ENCODE measurements at places on chromosomes 7 and 10.
A peak's percentile ranks its signal among the peaks of the same experiment; 100 is the strongest.

DNA sequence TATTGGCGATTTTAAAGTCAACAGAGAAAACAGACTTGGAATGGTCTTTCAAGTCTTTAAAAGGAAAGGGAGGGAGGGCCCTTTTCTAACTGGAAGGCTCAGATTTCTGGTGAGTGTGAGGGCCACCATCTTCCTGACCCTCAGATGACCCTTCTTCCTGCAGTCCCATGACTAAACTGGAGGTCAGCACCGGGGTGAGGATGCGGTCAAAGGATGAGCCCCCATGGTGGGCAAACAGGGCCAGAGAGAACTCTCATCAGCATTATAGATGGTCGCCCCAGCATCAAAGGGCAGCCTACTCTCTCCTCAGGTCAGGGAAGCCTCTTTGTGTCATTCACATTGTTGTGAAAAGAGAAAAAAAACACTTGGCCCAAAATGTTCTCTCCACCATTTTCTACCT is 219.2 kb downstream of the LRMDA start:
- DNase-seq = no peak

DNA sequence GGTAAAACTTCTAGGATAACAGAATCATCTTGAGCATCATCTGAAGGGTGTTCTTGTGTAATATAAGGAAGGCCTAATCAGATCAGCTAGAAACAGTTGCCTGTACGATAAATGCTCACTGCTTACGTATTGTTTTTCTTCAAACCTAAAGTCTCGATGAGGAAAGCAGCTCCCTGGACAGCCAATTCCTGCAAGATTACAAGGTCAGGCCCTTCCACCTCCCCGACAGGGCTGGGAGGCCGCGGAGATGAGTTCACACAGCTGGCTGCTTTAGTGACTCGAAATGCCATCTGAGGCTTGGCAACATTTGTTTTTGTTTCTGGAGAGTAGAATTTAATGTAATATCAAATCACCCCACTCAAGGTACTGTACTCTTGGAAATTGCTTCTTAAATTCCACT is 95.1 kb upstream of the PFKP start:
- no peak for DNase-seq

DNA sequence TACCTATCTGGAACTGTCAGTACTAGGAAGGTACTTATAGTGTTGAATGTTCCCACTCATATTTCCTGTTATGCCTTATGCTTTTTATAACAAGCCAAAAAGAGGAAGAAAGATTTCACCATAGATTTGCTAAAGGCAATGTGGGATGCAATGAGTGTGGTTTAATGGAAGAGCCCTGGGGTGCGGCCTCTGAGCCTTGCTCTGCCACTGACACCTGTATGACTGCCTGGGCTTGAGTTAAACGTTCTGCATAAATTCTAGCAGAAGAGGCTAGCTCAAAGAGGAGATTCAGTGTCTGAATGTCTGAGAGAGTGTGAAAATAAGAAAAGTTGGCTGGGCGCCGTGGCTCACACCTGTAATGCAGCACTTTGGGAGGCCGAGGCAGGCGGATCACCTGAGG is 143.8 kb downstream of the TPST1 start:
- no peak for DNase-seq

- DNase-seq = no peak
These were observed 501.5 kb downstream of the LRMDA start for GRCh38 chr10:75932921-75933320.

- DNase-seq = no peak
These were observed 35.0 kb downstream of the SH3PXD2A start for GRCh38 chr10:103820101-103821062.

DNA sequence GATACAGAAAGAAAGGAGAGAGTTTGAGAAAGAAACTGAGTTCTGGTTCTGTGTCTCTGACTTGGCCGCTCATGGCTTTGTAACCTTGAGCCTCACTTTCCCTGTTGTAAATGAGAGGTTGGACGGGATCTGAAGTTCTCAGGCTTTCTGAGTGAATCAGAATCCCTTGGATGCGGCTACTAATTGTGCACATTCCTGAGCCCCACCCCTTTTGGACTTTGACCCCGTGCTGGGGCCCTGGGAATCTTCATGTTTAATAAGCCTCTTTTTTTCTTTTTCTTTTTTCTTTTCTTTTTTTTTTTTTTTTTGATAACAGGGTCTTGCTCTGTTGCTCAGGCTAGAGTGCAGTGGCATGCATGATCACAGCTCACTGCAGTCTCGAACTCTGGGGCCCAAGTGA is 26.9 kb downstream of the SLC25A28 start:
- DNase-seq = no peak

- no peak for DNase-seq
These were observed at the start of gene IKZF1 for GRCh38 chr7:50304129-50304910. IKZF1 (plus strand) TSS chr7:50304716; CDS start chr7:50319062, 14,346 bp downstream.

GRCh38 chr10:131009791-131010190 is 301.7 kb downstream of the TCERG1L start:
- DNase-seq = no peak

GRCh38 chr10:76347832-76348231 is 916.4 kb downstream of the LRMDA start:
- no peak for DNase-seq

GRCh38 chr10:85598646-85599045 is 767.9 kb downstream of the GRID1 start:
- DNase-seq = no peak

- DNase-seq = no peak
These were observed 1.1 kb upstream of the GPER1 start for GRCh38 chr7:1086588-1087464.

DNA sequence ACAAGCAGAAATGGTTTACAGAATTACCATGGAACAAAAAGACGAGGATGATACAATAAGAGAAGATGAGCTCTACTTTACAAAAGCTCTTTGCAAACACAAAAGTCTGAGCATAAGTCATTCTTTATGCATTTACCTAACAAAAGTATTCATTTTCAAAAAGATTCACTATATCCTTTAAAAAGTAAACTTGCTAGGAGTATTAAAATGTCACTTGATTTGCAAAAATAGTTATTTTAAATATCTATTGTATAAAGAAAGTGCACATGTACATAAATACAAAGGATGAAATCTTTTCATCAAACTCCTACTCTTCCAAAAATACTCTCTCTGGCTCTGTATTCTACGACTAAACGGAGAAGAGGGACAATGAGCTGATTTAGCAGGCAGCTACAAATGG is 146.4 kb upstream of the STEAP1 start:
- no peak for DNase-seq

DNA sequence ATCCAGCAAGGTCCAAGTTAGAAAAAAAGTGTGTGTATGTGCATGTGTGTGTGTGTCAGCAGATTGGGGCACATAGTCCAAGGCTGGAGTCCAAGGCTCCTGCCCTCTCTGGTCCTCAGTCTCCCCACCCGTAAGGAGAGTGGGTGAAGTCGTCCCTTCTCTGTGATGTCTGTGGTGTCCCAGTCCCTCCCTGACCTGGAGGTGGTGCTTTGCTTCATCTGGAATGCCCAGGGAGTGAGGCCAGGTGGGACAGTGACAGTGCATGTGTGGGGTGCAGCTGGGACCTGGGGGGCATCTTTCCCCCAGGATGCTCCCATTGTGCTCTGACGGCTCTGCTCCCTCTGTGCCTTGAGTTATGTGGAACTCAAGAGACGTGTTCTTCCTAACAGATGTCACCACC is 18.0 kb downstream of the AQP1 start:
- no peak for DNase-seq

- DNase-seq = no peak
These were observed 900 bp upstream of the MICALL2 start for GRCh38 chr7:1459920-1460820.

DNA sequence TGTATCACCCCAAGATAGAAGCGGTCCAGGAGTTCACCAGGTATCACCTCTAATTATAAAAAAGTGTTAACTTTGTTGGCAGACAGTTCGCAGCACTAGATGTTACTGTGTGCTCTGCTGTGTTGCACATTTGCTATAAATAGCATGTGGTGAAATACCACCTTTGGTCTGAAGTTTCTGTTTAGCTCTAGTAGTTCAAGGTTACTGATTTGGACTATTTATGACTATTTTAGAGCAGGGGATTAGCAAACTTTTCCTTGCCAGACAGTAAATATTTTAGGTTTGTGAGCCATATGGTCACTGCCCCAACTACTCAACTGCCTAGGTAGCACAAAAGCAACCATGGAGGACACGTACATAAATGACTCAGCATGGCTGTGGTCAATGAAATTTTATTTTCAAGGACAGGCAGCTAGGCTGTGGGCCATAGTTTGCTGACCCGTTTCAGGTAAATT is 16.5 kb downstream of the DENND10 start:
- peak; percentile 36 for DNase-seq

DNA sequence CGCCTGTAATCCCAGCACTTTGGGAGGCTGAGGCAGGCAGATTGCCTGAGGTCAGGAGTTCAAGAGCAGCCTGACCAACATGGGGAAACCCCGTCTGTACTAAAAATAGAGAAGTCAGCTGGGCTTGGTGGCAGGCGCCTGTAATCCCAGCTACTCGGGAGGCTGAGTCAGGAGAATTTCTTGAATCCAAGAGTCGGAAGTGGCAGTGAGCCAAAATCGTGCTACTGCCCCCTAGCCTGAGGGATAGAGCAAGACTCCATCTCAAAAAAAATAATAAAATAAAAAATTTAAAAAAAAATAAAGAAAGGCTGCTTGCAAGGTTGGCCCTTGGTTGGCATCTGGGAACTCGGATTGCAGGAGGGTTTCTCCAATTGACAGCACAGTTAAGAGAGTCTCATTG is 221.6 kb downstream of the DGKI start:
- no peak for DNase-seq

DNA sequence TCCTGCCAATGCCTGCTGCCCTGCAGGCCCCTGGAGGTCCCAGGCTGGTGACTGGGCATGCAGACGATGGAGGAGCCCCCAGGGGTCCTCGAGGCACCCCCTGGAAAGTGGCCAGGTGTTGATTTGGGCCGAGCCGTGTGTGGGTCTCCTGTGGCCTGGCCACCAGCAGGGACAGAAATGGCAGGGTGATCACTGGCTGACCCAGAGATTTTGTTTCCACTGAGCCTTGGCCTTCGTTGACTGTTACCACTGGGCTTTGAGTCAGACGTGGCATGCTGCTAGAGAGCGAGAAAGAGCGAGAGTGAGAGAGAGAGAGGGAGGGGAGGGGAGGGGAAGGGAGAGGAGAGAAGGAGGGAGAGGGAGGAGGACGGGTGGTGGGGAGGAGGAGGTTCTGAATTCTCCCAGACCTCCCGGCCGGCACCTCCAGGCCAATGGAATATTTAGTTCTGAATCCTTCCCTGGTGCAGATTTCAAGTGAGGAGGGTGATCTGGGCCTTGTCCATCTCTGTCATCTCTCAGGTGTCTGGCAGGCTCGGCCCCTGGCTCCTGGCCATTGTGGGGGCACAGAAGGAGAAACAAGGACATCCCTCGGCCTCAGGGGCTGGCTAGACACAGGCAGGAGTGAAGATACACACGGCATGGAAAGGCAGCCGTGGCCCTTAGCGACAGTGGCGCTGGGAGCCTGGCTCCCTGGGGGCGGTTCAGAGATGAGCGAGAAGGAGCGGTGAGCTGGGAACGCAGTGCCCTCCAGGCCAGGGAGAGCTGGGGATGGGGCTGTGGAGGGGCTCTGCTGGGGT is 58.2 kb downstream of the GLRX3 start:
- DNase-seq = no peak

GRCh38 chr7:101615446-101615845 is 13.7 kb downstream of the MYL10 start:
- no peak for DNase-seq

- peak; percentile 76 for DNase-seq
These were observed 309.1 kb downstream of the MDFIC start for GRCh38 chr7:115230882-115231571.

GRCh38 chr10:110803239-110803749 is 68.4 kb upstream of the PDCD4 start:
- no peak for DNase-seq

DNA sequence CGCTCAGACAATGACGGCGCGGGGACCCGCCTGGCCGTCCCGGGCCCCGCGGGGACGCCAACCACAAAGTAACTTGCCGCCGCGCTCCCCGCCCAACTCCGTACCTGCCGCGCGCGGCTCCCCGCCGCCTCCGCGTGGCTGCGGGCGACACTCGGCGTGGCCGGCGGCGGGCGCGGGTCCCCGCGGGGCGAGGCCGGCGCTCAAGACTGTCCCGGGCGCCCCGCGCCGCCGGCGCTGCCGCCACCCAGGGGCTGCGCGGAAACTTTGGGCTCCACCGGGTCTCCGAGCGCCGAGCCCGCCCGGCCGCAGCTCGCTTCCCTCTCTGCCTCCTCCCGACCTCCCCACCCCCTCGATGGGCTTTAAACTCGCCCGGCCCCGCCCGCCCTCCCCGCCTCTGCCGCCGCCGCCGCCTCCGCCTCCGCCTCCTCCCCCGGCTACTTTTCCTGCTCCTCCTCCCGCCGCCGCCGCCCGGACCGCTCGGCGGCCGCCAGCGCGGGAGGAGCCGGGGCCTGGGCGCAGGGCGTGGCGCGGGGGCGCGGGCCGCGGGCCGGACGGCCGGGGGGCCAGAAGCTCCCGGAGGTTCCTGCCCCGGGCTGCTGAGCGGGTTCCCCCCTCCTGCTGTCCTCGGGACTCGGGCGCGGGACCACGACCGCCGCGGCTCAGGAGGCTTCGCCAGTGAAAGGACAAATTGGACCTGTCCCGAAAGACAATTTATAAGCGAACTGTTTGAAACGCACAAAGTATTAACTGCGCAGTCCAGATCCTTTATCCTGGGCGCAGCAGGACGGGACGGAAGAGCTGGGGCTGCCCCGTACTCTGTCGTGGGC is 10.6 kb upstream of the GRB10 start:
- DNase-seq = no peak

- DNase-seq = no peak
These were observed 88.7 kb upstream of the ZNF438 start for GRCh38 chr10:31120392-31120791.

- DNase-seq = no peak
These were observed 20.7 kb downstream of the ZNF107 start for GRCh38 chr7:64686493-64687184.

- no peak for DNase-seq
These were observed 59.1 kb upstream of the SMNDC1 start for GRCh38 chr10:110363572-110364411.

DNA sequence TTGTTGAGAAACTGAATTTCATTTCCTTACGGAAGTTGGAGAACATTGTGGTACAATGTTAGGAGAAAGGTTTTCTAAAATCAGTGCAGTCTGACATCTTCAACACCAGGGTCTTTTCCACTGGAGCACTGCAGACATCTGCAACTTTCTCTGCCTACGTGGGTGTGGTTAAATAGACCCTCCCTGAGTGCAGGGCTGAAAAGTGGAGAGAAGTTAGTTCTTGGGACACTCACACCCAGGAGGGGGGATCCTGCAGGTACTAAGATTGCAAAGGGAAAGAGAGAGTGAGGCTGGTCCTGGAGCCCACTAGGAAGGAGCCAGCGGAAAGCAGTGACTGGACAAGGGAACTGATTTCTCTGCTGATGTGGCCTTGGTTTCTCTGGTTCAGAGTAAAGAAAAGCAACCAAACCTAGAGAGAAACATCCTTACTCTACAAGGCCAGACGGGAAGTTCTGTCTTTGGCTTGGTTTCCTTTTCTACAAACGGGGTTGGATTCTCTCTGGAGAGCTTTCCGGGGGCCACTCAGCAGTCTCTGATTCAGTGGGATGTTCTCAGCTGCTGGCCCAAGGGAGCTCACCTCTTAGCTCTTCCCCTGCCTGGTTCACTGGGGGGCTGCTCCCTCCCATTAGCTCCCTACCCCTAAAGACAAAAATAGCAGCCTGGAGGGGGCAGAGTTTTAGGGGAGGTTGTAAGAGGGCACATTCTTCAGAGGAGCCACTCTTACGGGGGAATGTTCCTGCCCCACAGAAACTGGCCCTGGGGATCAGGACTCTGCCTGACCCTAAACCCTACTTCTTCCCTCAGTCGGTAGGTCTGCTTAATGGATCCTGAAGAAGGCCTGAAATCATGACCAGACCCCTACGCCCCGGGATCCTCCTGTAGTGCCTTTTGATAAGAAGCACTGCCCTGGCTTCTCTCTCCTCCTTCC is 2.7 kb downstream of the UPP1 start:
- DNase-seq = no peak

Measured in AG09319 (cell line).